Inflammatory macrophage treated with lipopolysaccharide for 1 hour (primary cell): ENCODE measurements at places on chromosomes 4 and X.

GRCh38 chrX:106391284-106391911, 220.4 kb upstream of the RADX start:
- DNase-seq = no peak

DNA sequence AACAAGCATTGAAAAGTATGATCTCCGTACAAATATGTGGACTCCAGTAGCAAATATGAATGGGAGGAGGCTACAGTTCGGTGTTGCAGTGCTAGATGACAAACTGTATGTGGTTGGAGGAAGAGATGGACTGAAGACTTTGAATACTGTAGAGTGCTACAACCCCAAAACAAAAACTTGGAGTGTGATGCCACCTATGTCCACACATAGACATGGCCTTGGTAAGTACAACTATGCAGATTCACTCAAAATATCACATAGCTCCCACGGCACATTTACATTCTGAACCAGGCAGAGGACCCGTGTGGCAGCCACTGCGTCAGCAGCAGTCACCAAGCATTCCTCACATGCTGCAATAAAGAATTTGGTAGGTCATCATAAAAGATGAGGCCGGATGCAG, 41.3 kb downstream of the KLHL5 start:
- DNase-seq = no peak

DNA sequence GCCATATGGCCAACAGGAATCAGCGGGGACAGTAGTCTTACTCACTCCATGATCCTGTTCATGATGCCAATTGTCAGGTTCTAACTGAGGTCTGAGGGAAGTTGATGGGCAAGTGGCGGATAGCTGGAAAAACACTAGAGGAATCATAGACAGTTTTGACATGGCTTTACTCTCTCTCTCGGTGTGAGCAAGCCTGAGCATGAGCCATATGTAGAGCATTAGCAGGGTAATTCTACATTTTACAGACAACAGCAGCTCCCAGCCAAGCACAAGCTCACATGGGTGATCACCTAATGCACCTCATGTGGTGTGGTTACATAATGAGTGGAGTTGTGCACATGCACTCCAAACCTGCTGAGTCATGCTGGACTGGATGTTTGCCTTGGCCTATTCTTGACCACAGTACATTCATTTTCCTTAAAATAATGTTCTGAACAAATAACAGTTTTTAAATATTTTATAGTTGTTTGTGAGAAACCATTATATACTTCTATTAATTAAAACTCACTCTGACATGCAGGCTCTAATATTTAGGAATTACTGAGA, 429.2 kb downstream of the GPAT3 start:
- DNase-seq = no peak

DNA sequence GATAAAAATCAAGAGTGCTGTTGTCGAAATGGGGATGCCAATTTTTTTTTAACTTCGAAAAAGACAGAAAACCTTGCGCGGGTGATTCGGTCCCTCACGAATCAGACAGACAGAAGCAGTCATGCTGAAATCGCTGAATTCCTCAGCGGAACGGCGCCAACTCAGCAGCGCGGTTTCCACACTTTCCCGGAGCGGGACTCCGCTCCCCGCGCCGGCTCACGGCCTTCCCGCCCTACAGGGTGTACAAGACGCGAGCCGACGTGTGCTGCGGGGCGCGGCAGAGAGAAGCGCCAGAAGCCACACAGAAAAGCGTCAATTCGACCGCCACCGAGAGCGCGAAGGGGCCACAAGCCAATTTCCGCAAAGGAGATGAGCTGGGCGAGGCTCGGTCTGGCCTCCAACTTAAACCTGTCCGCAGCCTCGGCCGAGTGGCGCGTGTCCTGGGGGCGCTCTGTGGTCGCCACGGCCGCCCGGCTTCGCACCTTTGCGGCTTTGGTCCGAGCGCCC, 1.3 kb downstream of the NEXMIF start:
- no peak for DNase-seq

DNA sequence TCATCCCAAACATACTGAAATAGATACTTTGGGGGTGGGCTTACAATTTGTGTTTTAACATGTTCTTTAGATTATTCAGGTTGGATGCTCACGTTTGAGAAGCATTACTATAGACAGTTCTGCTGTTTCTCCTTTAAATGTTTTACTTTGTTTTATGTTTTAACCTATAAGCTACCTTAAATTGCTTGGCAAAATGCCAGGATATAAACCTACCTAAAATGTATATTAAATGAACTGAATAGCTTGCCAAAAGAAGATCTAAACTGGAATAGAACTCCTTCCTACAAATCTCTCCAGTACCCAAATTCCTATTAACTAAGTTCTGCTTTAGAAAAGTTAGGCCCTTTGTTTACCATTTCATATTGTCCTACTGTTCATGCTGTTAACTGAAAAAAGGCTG, 124.4 kb downstream of the TBX22 start:
- no peak for DNase-seq

- DNase-seq = no peak
These were observed 555.5 kb downstream of the IL15 start for GRCh38 chr4:142191901-142192300.

DNA sequence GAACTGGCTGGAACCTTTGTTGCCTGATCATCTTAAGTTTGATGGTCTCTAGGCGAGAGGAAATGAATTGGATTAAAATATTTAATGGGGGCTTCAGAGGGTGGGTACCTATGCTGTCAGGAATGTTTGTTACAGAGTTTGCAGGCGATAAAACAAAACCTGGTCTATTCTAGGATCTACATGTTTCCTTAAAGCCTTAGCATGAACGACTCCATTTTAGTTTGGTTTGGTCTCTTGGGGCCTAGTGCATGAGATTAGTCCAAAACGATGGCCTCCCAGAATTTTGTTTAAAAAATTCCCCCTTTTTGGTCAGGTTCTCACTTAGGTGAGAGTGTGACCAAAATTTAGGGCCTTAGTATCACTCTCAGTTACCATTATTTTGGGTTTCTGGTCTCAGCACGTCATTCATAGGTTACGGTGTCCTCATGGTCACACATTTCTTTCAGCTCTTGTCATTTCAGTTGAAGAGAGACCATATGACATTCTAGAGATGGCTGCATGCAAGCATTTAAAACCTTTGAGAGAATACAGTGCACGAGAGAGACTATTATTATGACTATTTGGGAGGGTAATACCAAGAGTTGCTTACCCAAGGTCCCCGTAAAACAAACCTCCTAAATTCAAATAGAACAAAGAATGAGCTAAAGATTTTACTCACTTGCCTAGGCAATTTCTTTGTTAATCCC, 13.8 kb downstream of the MOB1B start:
- no peak for DNase-seq

DNA sequence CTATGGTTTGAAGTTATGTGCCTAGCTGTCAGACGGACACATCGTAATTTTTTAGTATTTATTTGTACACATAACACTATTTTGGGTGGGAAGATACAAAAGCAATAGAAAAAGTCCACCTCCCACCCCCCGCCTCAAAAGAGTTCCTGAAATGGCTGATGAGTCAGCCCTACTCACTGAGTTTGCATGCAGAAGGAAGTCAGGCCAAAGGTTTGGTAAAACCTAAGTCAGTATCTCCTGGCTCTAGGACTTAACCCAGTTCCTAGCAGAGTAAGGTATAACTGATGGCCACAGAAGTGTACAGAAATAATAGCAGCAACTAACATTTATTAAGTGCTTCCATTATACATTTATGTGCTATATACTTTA, 2.9 kb upstream of the KLHL2 start:
- peak; percentile 79 for DNase-seq
